AG04449 (cell line): ENCODE measurements at places on chromosomes 12 and 14.

DNA sequence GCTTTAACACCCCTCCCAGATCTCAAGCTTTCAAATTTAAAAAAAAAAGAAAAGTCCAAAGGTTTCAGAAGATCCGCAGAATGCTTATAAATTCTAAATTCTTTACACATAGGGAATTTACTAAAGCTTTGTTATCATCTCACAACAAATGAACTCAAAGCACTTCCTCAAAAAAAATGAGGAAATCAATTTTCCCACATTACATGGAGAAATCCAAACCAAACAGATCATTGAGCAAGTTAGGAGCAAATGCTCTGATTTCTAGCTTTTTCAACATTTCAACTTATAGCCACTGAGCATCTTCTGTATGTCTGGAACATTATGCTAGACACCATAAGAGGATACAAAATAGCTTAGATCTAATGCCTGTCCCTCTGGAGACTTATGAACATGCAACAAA lies 161.0 kb downstream of the CEP128 start:
- DNase-seq, result no peak

DNA sequence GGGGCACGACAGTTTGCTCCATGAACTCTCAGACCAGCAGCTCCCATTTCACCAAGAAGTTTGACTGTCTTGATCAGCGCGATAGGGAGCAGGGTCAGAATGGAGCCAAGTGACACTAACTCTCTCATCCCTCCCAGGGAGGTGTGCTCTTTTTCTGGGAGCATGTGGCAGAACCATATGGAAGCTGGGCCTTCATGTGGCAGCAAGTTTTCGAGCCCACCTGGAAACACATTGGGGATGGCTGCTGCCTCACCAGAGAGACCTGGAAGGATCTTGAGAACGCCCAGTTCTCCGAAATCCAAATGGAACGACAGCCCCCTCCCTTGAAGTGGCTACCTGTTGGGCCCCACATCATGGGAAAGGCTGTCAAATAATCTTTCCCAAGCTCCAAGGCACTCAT lies 24.0 kb downstream of the ITGA7 start:
- no peak for DNase-seq

DNA sequence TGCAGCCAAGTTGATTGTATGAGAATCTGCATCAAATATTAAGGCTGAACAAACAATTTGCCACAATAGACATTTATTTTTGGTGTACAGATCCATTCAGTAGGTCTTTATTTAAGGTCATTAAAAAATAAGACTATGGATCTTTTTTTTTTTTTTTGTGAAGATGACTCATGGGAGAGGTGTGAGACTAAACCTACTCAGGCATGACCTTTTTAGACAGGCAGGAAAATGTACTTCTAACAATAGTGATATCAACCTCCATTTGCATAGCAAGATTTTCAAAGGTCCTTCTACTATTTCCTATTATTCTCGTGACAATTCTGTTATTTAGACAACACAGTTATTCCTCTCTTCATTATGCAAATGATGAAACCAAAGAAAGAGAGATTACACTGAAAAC lies 39.9 kb upstream of the PTPRR start:
- DNase-seq, result no peak

DNA sequence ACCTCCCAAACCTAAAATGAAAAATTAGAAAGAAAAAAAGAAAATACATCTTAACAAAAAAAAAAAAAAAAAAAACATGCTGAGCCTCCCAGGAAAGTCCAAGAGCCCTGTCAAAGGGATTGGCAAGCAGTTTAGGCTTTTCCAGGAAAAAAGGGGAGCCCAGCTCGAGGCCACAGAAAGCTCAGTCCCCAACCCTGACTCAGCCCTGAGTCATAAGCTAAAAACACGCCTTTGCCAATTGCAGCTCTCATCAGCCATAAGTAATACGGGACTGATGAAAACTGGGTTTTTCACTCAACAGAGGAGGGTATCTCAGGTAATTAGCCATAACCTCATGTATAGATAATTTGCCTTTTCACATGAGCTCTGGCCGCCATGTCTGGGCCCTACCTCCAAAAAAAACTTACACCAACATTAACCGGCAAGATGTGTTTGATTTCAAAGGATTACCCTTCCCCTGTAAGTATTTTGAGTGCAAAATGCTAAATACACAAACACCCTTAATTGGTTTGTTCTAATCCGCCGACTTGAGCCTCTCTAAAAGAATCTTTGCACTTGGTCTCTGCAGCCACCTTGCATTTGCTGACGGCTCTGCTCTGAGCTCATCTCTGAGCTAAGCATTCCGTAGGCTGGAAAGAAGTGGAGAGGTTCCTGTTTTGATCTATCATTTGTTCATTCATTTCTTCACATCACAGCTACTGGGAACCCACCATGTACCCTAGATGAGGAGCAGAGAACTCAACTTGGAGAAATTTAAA lies 319.2 kb downstream of the BCL11B start:
- no peak for DNase-seq

- no peak for DNase-seq
Observed at GRCh38 chr12:66103016-66103913, 27.3 kb downstream of the LLPH start.

DNA sequence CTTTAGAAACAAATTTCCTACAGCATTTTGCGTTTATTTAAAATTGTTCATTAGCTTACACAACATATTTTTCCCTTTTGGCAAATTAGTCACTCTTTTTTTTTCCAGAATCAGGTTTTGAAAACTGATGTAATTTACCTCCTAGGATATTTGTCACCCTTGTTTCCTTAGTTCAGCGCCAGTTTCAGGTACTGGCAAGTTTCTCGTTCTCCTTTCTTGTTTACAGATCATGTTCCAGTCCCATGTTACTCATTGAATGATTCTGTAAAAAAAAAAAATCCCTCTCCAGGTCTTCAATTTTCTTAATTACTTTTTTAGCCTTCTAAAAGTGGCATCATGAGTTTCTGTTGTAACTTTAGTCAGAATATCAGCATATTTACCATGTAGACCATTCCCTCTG lies 2.7 kb downstream of the PPP4R4 start:
- no peak for DNase-seq

DNA sequence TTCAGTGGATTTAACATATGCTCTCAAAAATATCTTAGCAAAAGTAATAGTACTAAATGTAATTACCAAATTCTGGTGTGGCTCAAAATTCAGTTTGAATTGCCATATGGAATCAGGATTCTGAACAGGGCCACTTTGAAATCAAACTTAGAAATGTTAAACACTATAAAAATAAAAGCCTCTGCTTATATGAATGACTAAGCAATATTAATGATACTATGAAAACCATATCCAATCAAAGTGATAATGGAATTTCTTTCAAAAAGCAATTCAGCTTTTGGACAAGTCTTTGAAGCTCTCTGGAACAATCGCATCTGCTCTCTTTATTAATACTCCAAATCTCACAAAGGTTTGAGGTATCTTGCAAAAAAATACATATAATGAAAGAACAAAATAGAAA lies 51.6 kb downstream of the ERGIC2 start:
- no peak for DNase-seq

- DNase-seq, result no peak
Observed at GRCh38 chr14:35380794-35381193, 23.8 kb downstream of the NFKBIA start.

- no peak for DNase-seq
Observed at GRCh38 chr12:16245209-16245608, 32.3 kb downstream of the SLC15A5 start.

GRCh38 chr14:99508896-99509629 lies 27.9 kb downstream of the CCNK start:
- no peak for DNase-seq

DNA sequence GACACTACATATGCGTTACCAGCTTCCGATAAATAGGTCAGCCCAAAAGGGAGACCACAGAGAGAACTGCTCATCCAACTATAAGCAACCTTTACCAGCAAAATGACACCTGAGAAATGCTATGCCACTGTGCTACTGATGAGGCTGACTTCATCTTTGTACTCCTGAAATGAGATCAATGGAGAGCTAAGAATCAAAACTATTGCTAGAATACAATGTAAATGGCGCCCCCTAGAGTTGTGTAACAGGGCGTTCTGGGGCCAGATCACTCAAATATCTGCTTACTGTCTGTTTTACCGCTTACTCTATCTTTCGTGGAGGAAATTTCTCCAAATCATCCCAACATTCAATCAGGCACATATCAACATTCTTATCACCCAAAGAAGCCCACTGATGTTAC lies 4.6 kb downstream of the ZNF384 start:
- DNase-seq, result no peak

GRCh38 chr12:122297494-122297893 lies 31.2 kb upstream of the VPS33A start:
- no peak for DNase-seq

DNA sequence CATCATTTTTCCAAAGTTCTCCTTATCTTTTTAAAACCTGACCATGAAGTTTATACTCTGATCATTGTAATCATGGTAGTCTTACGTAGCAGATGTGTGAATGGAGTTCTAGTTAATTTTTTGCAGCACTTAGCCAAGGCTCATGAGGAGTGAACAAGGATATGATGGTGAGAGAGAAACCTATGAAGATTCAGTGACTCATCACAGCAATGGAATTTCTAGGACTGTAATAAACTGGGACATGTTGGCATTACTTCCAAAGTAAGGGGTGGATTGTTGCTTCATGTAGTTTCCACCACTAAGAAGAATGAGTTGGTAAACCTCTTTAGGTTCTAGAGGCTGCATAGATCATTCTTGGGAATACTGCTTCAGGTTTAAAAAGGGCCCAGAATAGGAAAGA lies 102.7 kb downstream of the LRRIQ1 start:
- DNase-seq, result no peak

DNA sequence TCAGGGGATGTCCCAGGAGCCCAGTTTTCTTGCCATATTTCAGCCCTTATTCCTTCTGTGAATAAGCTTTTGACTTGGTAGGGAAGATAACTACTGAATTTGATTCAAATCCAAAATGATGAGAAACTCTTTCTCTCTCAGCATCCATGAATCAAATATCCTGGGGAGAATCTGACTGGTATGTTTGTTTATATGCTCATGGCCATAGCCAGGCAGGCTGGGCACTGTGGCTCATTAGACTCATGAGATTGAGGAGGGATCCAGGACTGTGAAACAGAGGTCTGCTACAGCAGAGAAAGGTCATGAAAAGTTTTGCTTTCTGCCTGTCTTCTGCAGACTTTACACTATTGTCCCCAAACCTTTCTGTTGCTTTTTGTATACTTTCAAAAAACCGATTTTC lies 346.4 kb upstream of the ATP2B1 start:
- DNase-seq, result no peak

GRCh38 chr14:68518761-68519670 lies 273.9 kb downstream of the ZFP36L1 start:
- DNase-seq, result no peak

GRCh38 chr14:57547131-57547530 lies 53.5 kb upstream of the CCDC198 start:
- DNase-seq, result no peak

GRCh38 chr14:66315548-66315947 lies 170.6 kb upstream of the CCDC196 start:
- DNase-seq, result no peak

DNA sequence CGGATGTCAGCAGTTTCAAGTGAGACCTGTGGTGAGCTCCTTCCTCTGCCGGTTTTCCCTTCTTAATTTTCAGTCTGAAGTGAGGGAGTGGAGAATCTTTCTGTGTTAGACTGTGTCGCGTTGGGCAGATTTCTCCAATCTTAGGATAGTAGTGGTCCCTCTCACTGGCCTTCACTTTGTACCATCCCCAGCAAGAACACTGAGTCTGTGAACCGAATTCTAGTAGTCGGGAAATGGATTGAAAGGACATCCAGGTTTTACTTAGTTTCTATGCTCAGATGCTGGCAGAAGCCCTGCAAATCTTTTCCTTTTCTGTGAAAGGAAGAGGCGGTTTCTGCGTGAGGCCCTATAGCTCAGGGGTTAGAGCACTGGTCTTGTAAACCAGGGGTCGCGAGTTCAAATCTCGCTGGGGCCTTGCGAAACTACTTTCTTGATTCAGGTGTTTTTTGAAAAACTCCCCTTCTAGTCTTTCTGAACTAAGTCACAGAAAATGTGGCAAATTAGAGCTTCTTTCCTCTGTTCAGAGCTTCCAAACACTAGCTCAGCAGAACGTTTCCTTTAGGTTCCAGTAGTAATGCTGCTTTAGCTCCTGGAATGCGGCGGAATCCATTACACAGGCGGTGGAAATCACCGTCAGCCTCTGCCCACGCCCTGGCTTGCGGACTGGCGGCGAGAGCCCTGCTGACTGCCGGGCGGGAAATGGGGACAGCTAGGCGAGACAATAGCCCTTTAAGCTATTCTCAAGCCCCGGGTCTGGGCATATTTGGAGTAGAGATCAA lies 2.8 kb upstream of the RNASE4 start:
- DNase-seq, result no peak

GRCh38 chr14:96198430-96199130 lies 6.1 kb upstream of the BDKRB2 start:
- DNase-seq, result no peak

- no peak for DNase-seq
Observed at GRCh38 chr12:121649819-121650353, 19.6 kb downstream of the MORN3 start.

GRCh38 chr14:99329711-99330315 lies 57.8 kb upstream of the BCL11B start:
- no peak for DNase-seq

GRCh38 chr14:50941151-50941550 lies 3.1 kb downstream of the PYGL start:
- peak; percentile 79 for DNase-seq

GRCh38 chr12:73947326-73948026 lies 590.2 kb upstream of the ATXN7L3B start:
- no peak for DNase-seq

- DNase-seq, result no peak
Observed at GRCh38 chr12:47964106-47964728, 821 bp downstream of the TMEM106C start.

DNA sequence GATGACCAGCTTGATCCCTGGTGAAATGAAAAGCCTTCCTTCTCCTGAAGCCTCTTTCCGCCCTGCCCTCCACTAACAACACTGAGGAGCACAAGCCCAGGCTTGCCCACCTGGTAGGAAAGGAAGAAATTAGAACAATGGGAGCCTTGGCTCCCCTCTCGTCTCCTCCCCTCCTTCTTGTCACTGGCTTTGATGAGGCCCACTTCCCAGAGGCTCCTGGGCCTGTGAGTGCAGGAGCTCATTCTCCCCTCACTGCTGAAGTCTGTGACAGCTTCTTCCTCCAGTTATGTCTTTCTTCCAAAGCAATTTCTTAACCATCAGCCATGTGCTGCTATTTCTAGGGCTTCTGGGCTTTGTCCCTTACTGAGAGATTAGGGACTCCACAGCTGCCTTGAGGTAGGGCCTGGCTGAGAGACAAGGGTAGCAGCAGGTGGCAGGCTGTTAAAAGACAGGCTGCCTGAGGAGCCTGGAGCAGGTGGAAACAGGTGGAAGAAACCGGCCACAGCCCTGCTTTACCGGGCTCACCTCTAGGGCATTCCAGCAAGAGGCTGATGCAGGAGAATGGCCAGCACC lies 53.6 kb upstream of the SRSF5 start:
- no peak for DNase-seq

GRCh38 chr12:31325877-31326631 lies at the start of gene SINHCAF:
TSS of gene SINHCAF (minus strand) at chr12:31326150. CDS start at chr12:31298204, 27,946 bp downstream.
- peak; percentile 89 for DNase-seq
